C1 segment of cervical spinal cord (tissue), 14 donors: ENCODE measurements at places on chromosomes 2 and 18.

GRCh38 chr2:513981-514706 lies 163.1 kb downstream of the TMEM18 start:
- DNase-seq = no peak

- no peak for DNase-seq
These were observed 69.8 kb upstream of the WIPF1 start for GRCh38 chr2:174667250-174667860.

DNA sequence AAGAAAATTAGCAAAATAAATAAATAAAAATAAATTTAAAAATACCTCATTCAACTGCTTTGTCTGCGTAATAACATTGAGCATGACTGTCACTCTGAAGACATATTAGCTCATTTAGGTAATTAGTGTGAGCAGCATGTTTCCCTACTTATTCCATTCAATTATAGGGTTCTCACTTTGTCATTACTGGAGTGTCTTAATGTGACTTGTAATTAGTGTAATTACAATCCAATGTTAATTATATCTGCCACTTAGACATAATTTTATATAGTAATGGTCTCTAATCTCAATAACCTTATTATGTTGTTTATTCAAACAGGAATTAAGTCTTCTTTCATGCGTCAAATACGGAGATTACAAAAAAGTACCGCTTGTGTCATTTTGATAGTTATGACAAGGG lies 893.9 kb upstream of the ACVR2A start:
- DNase-seq = no peak

- no peak for DNase-seq
These were observed 25.5 kb upstream of the YWHAQ start for GRCh38 chr2:9656270-9656766.

DNA sequence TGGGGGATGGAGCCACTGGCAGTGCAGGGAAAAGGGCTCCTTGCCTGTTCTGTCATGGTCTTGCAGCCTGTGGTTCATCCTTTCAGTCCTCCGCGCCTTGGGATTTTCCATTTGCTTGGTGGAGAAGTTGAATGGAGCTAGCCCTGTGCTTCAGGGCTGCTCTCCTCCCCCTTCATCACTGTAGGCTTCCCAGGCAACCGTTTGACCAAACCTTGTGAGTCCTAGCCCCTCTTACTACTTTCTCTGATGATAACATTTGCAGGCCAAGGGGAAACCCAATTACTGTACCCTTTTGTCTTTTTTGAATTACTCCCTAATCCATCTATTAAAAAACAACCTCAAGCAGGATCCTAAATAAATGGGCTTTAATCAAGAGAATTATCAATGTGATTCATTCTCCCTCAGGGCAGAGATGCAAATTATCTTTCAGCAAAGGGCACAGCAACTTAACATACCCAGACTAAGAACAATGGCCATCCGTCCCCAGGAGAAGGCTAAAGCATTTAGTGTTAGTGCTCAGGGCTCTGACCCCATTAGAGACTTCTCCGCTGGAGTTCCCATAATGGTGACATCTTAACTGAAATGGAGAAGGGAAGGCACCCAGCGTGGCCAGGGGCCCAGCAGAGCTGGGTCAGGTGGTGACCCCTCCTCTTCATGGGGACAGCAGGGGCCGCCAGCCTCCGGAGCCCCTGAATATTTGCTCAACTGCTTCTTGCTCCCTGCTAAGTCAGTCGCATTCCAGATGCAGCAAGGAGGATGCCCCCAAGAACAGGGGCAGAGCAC lies 40.7 kb downstream of the RHOB start:
- no peak for DNase-seq

DNA sequence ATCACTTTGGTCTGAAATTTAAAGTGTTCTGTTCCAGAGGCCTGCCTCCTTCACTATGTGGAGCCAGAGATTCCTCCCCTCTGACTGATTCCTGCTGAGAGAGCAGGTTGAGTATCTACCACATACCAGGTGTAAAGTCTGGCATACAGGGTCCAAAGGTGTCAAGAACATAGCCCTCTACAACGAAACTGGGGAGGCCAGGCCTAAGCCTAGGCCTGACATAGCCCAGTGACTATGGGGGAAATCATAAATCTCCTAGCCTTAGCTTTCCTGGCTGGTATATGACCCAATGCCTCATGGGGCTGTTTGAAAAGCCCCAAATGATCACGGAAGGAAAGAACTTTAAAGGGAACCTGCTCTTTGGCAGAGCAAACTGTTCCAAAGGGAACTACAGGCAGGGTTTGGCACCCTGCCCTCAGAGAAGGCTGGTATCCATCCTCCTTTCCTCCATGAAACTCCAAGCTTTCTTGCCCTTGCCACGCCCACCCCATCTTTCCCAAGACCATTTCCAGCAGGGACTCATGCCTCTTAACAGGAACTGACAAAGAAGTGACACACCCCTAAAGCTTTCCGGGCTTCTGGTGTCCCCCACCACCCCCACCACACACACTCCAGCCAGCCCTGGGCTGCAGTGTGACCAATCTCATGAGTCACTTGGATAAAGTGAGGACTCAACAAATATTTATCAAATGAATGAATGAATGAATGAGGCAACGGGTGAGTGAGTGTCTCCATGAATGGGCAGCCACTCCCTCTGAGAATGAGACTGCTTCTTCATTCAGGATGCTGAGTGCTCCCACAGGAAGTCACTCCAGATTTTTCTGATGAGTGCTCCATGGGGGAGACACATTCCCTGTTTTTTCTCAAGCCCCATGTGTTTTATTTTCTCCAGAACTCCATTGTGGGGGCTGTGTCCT lies 114.5 kb upstream of the STPG4 start:
- no peak for DNase-seq

DNA sequence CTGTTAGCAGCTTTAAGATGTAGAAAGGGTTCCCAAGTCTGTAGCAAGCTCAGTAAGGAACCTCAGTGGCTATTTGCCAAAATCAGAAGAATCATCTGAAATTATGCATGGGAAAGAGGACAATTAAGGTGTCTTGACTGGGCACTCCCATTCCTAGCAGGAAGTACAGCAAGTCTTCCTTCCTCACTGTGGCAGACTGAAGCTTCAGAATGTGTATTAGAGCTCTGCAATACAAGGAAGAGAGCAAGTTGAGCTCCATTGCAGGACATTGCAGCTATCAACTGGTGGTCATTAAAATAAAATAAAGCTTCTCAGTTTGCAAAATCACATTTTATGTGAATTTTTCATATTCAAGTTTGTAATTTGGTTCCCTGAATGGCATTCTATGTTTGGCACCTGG lies 200.5 kb upstream of the CHAC2 start:
- DNase-seq = no peak

GRCh38 chr2:40043191-40043590 lies 264.1 kb upstream of the THUMPD2 start:
- DNase-seq = no peak

DNA sequence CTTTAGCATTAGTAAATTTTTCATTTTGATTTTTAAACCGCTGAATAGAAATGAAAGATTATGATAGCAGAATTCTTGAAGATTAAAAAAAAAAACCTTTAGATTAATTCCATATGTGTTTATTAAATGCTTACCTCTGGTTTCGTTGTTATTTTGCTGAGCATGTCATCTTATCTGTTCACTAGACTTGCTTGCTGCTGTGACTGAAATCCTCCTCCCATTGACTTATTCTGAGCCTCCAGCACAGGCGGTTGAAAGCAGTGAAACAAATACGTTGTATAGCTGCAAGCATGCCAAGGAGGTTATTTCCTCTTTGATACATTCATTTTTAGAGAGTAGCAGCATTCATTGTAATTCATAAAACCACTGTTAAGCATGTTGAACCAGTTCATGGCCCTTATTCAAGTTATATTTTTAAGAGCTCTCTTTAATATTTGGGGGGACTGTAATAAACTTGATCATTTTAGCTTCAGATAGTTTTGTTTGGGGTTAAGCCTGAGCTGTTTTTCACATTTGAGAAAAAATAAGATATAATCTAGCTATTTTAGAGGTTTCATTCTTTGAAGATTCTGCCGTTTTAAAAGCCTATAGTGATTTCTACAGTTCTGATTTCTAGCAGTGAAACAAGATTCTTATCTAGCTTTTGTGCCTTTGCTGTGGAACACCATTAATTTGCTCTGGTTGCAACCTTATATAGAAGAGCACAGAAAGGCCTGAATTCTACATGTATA lies at the start of gene HTR2B:
Gene HTR2B, minus strand, starts transcription at position 205 of the 731 bp plus-strand sequence. CDS start 1,278 bp downstream, outside the sequence.
- no peak for DNase-seq

GRCh38 chr2:98701230-98701629 lies 29.7 kb downstream of the MGAT4A start:
- no peak for DNase-seq

DNA sequence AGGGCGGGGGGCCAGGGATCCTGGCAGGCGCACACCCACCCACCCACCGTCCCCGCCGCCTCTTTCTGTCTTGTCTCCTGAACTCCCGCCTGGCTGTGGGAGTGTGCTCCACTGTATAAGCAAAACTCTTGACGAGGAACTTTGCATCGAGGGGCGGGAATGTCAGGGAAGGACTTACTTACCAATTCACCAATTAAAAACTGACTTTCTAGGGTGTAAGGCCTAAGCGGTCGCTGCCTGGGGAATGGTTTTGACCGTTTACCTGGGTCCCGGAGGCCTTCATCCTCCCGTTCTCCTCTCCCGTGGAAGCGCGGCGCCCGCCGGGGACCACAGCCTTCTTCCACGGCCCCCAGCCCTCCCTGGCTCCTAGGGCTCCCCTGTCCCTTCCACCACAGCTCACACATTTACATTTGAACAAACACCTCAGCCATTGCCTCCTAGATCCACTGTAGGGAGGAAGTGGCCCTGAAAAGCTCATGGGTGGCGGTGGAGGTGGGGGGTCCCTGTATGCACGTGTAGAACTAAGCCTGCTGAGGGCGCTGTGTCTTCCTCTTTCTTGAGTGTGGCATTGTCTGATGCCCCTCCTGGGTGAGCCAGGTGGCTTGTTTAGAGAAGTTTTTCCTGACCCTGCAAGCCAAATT lies 8.9 kb downstream of the ASIC4 start:
- DNase-seq = no peak

DNA sequence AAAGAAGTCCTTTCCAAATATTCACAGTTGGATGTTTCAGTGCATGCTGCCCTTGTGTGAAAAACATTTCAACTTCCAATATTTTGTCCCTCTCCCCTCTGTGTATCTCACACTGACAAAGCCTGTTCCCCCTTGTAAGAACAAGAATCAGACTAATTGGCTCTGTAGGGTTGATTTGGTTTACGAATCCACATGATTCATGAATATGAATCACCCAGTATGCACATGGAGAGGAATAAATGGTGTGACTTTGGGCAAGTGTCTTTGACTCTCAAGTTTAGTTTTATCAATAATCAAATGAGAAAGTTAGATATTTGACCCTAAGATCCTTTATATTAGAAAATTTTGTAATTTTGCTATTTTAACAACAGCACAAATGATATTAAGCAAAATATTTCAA lies 9.3 kb upstream of the CDH20 start:
- DNase-seq = no peak

DNA sequence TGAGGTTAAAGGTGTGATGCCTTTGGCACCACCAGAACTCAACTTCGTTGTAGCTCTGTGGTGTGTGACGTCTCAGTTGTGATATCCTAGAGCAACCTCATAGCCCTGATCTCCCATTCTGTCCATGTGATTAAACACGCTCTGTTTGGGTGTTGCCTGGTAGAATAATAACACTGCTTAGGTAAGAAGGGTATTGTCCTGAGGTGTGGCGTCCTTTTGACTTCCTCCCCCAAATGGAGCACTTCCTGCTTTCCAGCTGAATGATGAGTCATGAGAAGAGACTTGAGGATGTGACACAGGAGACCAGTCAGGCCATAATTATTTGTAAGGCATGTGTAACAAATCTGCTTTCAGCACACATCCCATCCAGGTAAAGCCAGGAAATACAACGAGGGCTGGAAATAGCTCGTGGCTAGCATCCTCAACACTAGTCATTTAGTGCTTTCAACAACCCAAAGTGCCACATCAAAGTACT lies 100.7 kb downstream of the RAPGEF4 start:
- DNase-seq = no peak

DNA sequence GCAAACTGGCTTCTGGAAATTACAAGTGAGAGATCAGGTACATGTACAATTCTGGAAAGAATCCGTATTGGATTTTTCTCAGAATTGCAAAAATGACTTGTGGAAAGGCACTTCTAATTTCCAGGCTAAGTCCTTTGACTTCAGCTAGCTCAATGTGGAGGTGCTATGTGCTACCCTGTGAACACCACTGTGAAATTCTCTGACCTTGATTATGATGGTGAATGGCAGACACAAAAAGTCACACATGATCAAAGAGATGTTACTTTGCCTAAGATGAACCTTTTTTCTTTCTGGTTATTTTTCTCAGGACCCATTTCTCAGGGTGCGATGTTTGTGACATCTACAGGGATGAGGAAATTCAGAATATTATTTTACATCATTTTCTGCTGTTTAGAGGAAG lies 856.6 kb upstream of the VRK2 start:
- no peak for DNase-seq

DNA sequence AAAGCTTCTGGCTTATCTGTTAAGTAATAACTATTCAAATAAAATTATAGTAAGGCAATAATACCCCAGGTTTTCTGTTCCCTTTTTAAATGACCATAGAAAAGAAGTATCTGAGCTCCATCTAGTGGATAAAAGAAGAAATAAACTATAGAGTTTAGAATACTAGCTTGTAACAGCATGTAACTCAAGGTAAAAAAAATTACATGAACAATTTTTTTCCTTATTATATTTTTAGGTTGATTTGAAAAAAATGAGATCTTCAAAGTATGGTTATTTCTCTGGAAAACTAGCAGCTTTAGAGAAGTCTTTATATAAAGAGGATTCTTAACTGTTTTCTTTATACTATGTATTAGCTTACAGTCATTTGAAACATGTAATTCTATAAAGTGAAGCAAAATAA lies 58.1 kb downstream of the NCKAP1 start:
- no peak for DNase-seq

DNA sequence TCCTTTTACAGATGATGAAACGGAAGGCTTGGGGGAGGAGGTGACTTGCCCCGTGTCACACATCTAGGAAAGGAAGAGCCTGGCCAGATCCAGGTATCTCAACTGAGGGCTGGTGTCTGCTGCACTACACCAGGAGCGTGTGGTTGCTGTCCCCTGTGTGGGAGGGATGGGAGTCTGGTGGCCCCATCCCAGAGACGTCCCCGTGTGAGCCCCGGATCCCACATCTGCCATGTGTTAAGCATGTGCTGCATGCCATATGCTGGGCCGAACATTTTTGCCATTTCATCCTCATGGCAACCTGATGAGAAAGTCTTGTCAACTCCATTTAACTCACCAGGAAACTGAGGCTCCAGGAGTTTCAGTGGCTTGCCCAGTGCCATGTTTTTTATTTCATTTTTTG lies 4.2 kb downstream of the GAREM2 start:
- no peak for DNase-seq

DNA sequence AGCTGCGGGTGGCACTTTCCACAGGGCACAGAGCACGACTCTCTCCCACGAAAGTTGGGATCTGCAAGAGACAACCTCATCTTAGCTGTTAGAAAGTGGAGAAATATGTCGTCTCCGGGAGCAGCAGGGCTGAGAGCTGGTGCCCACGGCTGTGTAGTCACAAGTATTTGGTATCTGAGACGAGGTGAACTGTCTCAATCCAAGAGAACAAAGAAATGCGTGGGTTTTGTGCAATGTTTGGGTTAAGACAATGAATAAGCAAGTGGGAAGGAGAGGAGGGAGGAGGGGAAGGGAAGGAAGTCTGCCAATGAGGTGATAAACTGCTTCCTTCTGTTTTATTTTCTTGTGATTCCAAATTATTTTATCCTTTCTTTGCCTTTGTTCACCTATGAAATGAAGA lies 18.0 kb downstream of the DYTN start:
- no peak for DNase-seq

- DNase-seq = no peak
These were observed 51.2 kb upstream of the LYPD6B start for GRCh38 chr2:148987286-148987685.

- DNase-seq = no peak
These were observed 265.2 kb upstream of the APCDD1 start for GRCh38 chr18:10188971-10189810.

GRCh38 chr2:137968477-137969417 lies 4.5 kb downstream of the HNMT start:
- DNase-seq = no peak
